ENCODE measurements at places on chromosomes 7 and 10.

DNA sequence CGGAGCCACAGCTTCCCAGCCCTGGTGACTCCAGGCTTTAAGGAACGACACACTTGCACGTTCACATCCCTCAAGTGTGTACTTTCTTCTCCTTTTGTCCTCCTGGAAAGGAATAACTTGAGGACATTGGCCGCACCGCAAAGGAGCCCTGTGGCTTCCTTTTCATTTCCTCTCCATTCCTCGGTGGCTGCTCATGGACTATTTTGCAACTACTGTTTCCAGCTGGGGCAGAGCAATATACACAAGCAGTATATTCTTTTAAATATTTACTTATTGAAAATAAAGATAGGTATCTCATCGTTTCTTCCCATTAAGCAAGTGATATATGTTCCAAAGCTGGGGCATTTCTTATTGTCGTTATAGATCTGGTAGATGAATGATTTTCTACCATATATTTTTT lies 97.2 kb upstream of the LYZL1 start:
- DNase-seq, result no peak

GRCh38 chr10:70376436-70377378 lies 5.7 kb downstream of the LRRC20 start:
- no peak for DNase-seq

DNA sequence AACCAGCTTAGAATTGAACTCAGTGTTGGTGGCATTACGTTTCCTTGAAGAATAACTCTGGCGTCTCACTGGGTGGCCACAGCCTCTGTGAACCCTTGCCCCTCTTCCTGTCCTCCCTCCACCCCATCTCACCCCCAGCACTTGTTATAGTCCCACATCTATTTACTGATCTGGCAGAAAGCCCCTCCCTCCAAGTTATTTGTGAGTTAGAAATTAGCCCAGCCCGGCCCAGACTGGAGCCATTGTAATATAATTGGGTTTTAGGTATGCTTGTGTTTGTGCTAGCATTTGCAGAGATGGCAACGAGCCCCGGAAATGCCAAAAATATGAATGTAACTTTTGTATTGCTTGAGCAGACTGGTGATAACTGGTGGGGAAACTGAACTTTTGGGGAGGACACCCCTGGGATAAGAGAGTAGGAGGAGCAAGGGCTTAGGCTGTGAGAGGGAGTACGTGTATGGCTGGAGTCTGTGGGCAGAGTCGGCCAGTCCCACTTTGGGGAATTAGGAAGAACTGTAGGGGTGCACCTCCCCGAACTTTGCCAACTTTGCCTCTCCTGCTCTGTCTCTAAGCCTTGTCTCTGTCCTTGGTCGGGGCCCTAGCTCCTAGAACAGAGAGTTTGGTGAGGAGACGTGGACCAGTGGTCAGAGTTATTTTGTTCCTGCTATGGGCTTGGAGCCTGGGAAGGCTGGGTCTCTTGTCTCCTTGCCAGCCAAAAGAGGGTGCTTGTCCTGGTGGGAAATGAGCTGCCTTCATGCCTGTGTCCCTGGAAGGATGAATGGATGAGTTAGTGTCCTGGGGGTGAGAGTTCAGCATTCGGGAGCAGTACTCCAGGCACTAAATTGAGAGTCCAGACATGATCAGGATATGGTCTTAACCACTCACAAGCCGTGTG lies 19.3 kb upstream of the TRIM8 start:
- no peak for DNase-seq

DNA sequence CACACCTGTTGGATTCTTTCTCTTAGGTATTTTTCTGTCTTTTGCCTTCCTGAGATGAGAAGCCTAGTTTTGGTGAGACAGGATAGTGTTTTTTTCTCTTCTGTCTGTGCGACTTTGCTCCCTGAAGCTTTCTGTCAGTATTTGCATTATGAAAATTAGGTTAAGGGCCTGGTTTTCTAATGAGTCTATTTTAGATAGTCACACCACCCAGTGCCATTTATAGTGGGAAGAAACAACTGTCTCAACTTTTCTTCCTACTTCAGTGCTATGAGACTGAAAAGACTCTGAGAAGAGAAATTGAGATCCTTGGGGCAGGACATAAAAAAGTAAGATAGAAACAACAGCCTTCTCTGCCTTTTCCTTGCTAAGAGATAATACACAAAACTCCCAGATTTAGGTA lies 53.6 kb downstream of the MINPP1 start:
- DNase-seq, result no peak

DNA sequence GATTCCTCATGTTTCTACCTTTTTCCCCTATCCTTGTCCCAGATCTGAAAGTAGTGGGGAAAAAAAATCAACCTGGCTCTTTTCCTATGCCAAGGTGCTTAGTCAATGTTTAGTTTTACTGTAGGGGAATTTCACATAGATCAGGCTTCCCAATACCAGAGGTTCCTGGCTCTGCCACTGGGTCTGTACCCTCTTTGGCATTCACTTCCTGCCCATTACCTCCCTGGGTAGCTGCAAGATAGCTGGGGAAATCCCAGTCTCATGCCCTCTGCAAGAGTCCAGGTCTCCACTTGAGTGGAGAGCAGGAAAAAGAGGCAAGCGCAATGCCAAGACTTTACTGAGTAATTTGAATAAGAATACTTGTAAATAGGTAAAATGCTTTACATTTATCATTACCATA lies 3.5 kb upstream of the BPGM start:
- DNase-seq, result no peak
